ENCODE measurements at places on chromosomes 1 and 21.

GRCh38 chr1:98417820-98418219 is 243.7 kb upstream of the SNX7 start:
- DNase-seq, result no peak

DNA sequence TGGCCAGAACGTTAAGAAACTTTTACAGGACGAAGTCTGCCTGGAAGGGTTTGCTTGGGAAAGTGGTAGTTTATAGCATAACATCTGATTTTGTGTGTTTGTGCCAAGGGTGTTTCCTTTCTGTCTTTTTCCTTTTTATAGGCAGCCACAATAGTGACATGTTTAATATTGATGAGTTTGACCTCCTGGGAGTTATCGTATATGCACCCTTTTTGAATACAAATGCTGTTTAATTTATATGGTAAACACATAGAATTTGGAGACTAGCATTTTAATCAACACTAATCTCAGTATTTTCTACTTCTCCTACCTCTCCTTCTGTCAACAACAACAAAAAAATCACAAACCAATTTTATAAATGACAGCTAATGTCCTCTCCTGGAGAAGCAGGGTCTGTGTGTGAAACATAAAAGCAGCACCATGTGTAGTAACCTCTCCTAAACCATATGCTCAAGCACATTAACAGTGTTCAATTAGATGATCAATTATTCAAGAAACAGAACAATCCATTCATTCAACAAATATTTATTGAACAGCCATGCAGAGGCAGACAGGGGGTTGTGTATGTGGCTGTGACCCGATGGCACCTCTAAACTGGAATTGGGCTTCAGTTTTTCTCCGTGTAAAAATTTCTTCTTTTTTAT is 604 bp upstream of the FMN2 start:
- no peak for DNase-seq

GRCh38 chr1:30241681-30242080 is 481.7 kb downstream of the MATN1 start:
- DNase-seq, result no peak

GRCh38 chr1:199151634-199152425 is 513.0 kb downstream of the PTPRC start:
- DNase-seq, result no peak

DNA sequence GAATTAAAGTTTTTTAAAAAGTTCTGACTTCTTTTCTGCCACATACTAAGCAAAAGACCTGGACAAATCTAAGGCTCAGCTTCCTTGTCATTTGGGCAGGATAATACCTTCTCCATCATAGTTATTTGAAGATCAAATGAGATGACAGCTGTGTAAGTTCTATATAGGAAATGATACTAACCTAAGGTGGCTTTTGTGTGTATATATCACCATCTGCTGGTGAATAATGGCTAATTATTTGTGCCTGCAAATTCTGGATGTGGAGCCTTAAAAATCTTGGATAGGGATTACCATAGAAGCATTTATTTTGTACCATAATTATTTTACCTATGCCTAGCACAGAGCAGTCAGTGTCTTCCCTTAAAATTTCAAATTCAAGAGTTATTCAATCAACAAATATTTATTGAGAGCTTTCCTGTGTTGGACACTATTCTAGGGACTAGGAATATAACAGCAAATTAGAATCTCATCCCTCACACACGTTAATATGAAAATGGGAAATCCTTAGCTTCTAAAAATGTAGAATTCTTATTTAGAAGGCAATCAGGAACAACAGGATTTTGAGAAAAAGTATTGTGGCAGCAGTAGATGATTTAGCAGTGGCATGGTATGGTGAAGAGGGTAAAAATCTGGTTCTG is 89.8 kb downstream of the TMEM200B start:
- no peak for DNase-seq

DNA sequence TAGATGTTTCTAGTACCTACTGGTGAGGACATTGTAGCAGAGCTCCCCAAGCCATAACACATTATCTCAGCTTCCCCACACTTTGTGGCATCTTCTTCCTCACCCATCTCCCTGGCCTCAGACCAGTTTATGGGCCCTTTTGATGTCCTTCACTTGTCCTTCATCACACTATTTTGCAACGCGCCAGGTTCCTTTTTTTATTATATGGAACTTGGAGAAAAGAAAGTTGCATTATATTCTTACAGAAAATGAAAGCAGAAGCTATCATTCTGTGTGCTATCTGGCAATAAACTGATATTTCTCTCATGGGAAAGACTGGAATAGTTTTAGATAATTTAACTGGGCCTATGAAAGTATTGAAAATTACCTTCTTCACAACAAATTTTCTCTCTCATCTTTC is 196.9 kb upstream of the ETV3 start:
- no peak for DNase-seq

GRCh38 chr1:42825036-42825851 is 8.0 kb upstream of the SVBP start:
- no peak for DNase-seq

DNA sequence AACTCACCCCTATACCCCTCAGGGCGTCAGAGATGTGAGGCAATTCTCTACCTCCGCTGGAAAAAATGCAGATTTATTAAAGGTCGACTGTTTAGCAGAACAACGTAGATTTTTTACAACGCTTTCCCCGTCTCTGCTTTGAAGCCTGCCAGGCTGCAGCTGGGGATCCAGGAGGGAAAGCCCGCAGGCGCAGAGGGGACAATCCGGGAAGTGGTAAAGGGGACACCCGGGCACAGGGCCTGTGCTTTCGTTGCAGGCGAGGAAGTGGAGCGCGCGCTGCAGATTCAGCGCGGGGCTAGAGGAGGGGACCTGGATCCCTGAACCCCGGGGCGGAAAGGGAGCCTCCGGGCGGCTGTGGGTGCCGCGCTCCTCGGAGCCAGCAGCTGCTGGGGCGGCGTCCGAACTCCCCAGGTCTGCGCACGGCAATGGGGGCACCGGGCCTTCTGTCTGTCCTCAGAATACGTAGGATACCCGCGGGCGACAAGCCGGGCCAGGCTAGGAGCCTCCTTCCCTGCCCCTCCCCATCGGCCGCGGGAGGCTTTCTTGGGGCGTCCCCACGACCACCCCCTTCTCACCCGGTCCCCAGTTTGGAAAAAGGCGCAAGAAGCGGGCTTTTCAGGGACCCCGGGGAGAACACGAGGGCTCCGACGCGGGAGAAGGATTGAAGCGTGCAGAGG is 5.5 kb downstream of the SIM2 start:
- no peak for DNase-seq

DNA sequence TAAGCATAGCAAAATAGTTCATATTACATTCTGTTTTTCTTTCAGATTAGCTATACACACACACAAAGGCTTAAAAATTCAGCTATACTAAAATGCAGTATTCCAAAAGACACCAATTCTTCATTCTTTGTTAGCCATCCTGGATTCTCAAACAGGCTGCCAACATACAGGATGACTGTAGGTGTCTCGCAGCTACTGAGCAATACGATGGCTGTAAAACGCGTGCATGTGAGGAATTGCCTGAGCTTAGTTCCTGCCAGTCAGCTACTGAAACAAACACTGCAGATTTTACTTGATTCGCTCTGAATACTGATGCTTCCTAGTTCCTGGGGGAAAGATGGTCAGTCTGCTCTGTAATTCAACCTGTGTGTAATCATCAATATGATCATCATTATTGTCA is 24.7 kb upstream of the HMGN1 start:
- no peak for DNase-seq

DNA sequence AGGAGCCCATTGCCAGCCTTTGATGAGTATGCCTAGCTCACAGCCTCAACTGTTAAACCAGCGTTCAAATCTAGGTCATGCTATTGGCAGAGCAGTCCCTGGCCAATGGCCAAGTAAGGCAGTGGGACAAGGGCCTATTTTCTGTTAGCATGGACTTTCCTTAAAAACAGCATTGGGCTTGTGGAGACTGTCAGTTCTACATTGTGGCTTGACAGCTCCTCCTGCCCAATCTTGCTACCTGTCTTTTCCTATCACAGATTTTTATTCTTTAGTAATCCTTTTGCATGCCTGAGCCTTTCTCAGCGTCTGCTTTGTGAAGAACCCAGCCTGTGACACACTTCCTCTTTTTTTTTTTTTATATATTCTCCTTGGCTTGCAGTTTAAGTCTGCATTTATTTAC is 56.4 kb downstream of the DIP2A start:
- no peak for DNase-seq

GRCh38 chr1:160209321-160210046 is 4.3 kb downstream of the PEA15 start:
- DNase-seq, result no peak

DNA sequence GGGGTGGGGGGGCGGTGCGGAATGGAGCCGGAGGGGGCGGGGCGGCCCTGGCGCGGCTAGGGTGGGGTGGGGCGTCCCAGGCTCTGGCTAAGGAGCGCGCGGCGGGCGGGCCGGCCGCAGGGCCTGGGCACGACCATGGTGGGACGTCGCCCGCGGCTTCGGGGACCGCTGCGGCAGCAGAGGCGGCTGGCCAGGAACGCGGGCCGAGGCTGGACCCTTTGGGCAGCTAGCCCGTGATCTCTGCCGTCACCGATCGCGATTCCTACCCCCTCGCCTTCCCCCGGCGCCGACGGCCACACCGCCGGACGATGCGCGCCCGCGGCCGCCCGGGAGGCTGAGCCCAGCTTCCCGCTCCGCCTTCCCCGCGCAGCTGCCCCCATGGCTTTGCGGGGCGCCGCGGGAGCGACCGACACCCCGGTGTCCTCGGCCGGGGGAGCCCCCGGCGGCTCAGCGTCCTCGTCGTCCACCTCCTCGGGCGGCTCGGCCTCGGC is at the start of gene MAP3K21:
Gene MAP3K21, plus strand, starts transcription at position 74 of the 491 bp plus-strand sequence. Its CDS starts 305 bp downstream, at position 379.
- no peak for DNase-seq

DNA sequence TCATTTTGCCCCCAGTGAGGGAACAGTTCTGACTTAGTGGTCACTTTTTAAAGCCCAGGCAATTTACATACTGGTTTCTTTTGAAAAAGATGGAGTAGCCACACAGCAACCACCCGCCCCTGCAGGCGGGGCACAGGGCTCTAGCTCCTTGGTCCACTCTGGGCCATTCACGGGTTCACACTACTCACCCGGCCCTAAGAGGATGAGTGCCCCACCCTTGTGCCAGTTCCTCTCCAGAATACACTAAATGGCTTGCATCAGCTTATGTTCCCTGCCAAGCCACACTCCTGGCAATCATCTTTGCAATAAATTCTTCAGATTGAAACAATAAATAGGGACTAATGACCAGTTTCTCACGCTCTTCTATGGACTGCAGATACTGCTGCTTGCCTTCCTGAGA is 15.7 kb upstream of the ATP13A2 start:
- no peak for DNase-seq

GRCh38 chr1:89945852-89946476 is 48.9 kb upstream of the ZNF326 start:
- no peak for DNase-seq

- no peak for DNase-seq
Observed at GRCh38 chr1:11168731-11169130, 20.4 kb upstream of the ANGPTL7 start.

DNA sequence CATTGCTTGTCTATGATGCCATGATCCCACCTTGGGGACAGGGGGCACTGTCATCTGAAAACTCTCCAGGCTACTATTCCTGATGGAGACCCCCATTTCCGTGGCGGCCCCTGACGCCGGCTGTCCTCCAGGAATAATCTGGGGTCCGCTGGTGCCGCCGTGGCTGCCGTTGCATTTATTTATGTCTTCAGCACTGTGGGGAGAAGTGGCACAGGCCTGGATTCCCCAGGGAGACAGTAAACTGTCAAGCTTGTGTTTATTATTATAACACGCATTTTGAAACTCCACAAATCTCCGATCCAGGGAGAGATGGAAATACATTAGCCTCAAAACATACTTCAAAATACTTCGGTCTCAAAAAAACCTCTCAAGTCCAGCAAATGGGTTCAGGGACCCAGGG is 126.9 kb upstream of the C1orf174 start:
- DNase-seq, result no peak

GRCh38 chr1:100485855-100486258 is 52.1 kb upstream of the GPR88 start:
- no peak for DNase-seq

DNA sequence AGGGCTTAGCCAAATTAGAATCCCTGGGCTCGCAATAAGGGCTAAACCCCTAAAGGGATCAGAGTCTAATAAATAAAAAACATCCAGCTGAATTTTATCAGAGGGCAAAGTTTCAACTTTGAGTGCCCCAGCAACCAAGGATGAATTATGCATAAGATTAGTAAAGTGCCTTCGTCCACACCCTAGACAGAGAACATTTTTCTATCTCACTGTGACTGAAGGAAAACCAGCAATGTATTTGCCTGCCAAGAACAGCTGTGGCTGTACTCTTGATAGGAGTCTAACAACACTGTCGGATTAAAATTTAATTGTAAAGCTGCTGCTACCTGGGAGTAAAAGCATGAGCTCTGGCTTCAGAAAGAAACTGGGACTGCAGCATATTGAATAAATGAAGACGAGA is 23.3 kb downstream of the WNT2B start:
- no peak for DNase-seq

- DNase-seq, result no peak
Observed at GRCh38 chr1:16155537-16156410, at the start of gene EPHA2. Gene EPHA2 (minus strand): TSS chr1:16156069. CDS start chr1:16155932, 137 bp downstream.

- DNase-seq, result no peak
Observed at GRCh38 chr1:116679091-116679827, 11.7 kb upstream of the IGSF3 start.
